NCI-H2081 (cell line): ENCODE measurements at places on chromosomes 6 and 20.

GRCh38 chr6:119669221-119669620, 319.7 kb upstream of the MAN1A1 start:
- DNase-seq: no peak

GRCh38 chr6:44234101-44235025, 11.0 kb downstream of the SLC29A1 start:
- DNase-seq: no peak

GRCh38 chr20:49501917-49502316, 19.4 kb upstream of the KCNB1 start:
- peak; percentile 15 for DNase-seq

DNA sequence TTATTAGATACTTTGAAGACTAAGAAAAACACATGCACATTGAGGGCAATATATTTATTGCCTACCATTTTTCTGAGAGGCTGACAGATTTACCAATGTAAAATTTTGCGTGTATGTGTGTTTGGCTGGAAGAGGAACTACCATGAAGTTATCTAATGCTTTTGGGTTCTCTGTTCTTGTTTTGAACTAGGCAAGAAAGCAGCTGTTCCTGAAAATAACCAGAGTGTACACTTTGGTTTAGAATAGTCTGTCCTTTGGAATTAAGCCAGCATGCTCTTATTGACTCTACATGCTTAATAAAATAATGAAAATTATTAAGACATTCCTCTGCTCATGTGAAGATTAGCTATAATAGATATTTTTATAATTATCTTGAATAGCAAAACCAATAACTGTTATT, 129.2 kb downstream of the MYB start:
- no peak for DNase-seq

DNA sequence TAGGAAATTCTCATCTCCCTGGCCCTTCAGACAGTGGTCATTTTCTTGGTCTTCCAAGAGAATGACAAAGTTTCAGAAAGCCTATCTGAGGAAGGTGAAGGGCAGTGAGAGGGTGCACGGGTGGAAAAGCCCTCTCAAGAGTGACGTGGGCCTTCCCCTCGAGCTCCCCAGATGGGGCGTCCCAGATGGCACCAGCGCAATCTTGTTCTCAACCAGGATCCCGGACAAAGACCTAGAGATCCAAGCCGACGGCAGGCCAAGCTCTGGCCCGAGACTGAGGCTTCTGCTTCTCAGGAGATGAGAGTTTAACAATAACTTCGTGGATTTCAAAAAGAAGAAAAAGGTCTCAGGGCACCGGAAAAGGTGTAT, 797 bp upstream of the ZNF133 start:
- DNase-seq: no peak

DNA sequence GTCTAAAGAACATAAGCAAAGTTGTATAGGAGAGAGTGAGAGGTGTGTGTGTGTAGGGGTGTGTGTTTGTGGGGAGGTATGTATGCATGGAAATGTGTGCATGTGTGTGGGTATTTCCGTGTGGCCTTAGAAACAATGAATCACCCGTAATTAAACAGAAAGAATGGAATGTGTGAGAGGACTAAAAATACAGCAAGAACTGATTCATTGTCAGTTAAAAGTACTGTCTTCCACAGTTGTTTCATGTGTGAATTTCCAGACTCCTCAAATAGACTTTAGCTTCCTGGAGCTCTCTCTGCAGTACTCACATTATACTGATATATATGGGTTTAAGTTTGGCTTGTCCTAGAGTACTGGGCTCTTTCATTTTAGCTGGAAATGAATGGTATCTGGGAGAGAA, 145.7 kb downstream of the RIMS1 start:
- DNase-seq: no peak

DNA sequence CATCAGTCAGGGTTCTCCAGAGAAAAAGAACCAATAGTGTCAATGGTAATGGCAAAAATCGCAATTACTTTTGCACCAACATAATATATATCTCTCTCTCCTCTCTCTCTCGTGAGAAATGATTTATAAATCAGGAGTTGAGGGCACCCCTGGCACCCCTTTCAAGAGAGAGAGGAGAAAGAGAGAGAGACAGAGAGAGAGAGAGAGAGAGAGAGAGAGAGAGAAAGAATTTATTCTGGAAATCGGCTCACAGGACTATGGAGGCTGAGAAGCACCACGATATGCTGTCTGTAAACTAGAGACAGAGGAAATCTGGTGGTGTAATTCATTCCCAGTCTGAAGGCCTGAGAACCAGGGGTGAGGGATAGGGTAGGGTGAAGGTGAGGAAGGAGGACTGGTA, 201.9 kb upstream of the MAP3K7 start:
- no peak for DNase-seq

DNA sequence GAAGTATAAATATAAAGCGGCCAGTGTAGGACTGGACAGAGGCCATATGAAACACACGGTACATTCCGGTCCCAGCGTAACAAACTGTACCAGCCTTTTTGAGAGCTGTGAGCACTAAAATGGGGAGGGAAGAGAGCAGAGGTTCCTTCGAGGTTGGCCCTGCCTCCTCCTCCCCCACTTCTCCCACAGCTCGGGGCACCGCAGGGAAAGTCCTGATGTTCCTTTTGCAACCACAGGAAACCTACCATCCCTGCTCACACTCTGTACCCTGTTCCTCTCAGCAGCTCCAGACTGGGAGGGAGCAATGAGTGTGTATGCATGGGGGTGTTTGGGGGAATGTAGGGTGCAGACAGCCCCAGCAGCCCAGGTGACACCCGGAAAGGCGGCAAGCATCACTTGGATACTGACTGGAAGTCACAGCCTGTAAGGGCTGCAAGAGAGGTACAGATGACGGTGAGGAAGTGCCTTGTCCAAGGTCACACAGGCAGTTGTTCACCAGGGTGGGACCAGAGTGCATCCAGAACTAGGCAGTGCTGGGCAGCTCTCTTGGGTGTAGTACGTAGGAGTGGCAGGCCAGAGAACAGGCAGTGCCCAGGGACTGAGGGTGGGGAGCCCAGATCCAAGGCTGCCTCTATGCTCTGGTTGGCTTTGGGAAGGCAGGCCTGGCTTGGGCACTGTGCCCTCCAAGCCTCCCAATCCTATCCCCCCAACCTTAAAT, 11.0 kb upstream of the ARMC12 start:
- no peak for DNase-seq

DNA sequence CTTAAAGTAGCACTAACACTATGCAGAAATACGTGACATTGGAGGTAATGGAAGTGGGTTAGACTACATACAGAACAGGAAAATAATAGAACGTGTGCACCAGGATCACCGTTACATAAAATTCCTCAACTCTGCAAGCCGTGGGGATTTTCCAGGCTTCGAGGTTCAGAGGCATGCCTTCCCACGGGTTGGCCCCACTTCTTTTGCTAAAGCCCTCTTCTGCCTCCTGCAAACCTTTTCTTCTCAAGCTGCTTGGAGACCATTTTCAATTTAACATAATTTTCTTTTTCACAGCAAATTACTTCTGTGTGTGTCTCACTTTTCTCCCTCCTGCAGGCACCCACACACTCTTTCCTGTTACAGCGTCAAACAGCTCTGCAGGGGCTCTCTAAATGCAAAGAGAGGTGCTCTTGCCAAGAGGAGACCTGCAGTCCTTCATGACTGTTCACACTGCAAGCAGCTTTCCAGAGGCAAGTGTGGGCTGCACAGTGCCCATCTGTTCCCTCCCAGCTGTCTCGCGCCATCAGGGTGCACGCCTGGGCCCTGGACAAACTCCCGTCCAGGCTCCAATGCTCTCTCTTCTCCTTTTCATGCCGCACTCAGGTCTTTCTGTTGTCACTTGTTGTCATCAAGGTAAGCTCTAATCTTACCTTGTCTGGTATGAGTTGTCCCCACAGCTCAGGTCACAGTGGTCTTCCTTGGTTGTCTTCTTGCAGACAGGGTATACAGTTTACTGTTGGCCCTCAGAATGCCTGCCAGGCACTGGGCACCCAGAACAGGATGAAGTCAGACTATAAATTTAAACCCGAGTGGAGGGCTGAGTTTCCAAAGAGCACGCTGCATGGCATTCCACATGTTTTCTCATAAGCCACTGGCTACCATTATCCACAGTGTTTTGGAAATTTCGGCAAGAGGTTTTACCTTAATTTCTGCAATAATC, 164.8 kb upstream of the GGTLC1 start:
- DNase-seq: no peak

DNA sequence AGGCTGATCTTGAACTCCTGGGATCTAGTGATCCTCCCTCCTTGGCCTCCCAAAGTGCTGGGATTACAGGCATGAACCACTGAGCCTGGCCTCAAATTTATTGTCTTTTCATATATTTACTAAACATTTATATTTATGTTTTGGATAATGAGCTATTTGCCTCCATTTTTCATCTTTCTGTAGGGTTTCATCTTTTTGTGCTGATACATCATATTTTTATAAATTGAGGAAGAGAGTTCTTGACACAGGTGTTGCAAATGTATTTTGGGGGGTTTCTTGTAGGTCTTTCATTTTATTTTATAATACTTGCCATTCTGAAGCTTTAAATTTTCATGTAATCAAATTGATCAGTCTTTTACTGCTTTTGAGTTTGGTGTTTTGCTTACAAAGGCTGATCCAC, 72.4 kb downstream of the L3MBTL3 start:
- no peak for DNase-seq

GRCh38 chr20:3661060-3661813, 2.0 kb downstream of the GFRA4 start:
- no peak for DNase-seq

DNA sequence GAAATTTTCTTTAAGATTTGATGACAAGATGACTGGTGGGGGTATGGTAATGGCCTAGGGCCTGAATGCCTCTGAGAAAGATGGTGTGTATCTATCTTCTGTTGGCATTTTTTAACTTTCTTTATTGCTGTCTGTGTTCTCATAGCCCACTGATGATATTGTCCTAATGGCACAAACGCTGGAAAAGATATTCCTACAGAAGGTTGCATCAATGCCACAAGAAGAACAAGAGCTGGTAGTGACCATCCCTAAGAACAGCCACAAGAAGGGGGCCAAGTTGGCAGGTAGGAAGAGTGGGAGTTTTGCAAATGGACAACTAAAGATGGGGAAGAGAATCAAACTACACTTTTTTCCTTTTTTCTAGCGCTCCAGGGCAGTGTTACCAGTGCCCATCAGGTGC, 7.5 kb downstream of the BRD2 start:
- no peak for DNase-seq
